ENCODE measurements at places on chromosomes 1 and 21.

GRCh38 chr1:27525296-27526272 lies 35.6 kb upstream of the WASF2 start:
- peak; percentile 54 for DNase-seq

- no peak for DNase-seq
These were observed 57.3 kb downstream of the RHOU start for GRCh38 chr1:228792601-228793000.

DNA sequence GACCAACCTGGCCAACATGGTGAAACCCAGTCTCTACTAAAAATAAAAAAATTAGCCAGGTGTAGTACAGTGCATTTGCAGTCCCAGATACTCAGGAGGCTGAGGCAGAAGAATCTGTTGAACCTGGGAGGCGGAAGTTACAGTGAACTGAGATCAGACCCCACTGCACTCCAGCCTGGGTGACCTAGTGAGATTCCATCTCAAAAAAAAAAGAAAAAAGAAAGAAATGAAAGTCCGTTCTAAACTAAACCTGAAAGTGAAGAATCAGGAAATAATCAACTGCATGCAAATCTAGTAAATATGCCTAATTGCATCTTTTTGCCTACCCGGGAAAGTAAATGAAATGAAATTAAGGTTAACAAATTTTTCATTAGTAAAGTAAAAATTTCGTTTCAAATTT lies 99.6 kb downstream of the ZZZ3 start:
- DNase-seq, result no peak

GRCh38 chr1:230771773-230772354 lies 24.7 kb downstream of the CAPN9 start:
- DNase-seq, result no peak

DNA sequence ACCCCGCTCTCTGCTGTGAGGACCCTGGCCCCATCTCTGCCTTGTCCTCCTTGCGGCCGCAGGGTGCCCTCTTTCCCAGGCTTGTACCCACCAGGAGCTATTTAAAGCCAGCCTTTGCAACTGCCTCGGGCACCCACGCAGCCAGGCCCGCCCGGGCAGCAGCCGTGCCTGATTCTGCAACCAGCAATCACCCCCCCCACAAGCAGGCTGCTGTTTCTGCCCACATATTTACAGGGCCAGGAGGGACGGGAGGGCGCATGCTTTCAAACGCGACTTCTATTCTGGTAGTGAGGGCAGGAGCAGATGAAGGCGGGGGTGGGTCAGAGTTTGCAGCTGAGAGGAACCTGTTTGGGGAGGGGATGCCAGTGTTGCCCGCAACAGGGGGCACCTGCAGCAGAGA lies 13.6 kb downstream of the GABRD start:
- no peak for DNase-seq

GRCh38 chr1:5863238-5863637 lies 129.0 kb downstream of the NPHP4 start:
- DNase-seq, result no peak

DNA sequence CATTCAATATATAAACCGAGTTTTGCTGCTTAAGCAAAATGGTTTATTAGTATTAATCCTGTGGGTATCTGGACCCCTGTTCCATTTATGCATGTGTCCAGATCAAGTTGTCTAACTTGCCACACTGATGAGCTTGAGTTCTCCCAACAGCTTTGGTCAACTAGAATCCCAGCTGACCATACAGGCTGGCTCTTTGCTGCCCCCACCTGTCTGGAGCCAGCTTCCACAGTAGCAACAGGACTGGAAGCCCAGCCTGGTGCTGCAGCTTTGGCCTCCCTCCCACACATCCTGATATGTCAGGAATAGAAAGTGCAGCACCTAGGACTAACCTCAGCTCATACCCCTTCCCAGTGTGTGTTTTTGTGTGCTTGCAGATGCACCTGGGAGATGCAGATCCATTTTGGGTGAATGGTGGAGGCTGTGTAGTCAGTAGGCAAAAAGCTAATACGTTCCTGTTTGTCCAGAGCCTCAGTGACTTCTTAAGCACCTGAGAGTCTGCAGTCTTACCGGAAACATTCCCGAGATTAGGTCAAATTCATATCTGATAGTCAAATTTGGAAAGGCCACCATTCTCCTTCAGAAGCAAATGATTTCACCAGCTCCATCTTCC lies 40.9 kb upstream of the BEND5 start:
- peak; percentile 54 for DNase-seq

DNA sequence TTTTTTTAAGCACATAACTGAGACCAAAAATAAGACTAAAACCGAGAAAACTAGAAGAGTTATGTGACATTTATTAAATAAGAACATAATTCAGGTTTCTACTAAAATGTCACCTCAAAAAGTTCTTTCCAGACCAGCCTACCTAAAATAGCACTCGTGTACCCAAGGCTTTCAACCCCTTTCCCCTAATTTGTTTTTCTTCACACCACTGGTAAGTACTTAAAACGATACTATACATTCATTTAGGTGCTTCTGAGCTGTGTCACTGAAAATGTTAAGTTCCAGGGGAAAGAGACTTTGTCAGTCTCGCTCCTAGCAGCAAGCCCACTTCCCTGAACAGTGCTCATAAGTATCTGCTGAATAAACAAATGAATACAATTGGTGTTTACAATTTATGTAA lies 6.8 kb downstream of the RRAGC start:
- no peak for DNase-seq

DNA sequence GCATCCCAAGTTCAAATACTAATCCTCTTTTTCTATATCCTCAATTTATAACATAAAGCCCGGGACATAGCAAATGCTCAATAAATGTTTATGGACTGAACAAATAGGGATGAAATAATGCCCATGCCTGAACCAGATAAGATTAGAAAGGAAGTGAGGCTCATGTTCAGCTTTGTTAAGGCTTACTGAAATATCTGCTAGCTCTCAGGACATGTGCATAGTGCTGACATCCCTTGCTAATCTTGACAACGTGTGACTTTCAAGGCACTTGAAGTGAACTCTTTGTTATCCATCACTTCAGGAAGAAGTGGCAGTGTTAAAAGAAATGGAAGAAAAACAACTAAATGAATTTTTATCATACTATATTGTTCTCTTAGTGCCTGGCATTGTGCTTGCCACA lies 260.3 kb upstream of the SGIP1 start:
- DNase-seq, result no peak

GRCh38 chr1:239044829-239045228 lies 341.5 kb upstream of the CHRM3 start:
- no peak for DNase-seq

GRCh38 chr21:31143036-31143435 lies 104.8 kb upstream of the KRTAP19-8 start:
- DNase-seq, result no peak

DNA sequence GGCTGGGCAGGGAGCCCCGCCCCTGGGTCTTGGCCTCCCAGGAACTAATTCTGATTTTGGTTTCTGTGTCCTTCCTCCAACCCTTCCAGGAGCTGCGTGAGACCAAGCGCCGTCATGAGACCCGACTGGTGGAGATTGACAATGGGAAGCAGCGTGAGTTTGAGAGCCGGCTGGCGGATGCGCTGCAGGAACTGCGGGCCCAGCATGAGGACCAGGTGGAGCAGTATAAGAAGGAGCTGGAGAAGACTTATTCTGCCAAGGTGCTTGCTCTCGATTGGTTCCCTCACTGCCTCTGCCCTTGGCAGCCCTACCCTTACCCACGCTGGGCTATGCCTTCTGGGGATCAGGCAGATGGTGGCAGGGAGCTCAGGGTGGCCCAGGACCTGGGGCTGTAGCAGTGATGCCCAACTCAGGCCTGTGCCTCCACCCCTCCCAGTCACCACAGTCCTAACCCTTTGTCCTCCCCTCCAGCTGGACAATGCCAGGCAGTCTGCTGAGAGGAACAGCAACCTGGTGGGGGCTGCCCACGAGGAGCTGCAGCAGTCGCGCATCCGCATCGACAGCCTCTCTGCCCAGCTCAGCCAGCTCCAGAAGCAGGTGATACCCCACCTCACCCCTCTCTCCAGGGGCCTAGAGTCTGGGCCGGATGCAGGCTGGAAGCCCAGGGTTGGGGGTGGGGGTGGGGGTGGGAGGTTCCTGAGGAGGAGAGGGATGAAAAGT lies 18.5 kb upstream of the SEMA4A start:
- no peak for DNase-seq

DNA sequence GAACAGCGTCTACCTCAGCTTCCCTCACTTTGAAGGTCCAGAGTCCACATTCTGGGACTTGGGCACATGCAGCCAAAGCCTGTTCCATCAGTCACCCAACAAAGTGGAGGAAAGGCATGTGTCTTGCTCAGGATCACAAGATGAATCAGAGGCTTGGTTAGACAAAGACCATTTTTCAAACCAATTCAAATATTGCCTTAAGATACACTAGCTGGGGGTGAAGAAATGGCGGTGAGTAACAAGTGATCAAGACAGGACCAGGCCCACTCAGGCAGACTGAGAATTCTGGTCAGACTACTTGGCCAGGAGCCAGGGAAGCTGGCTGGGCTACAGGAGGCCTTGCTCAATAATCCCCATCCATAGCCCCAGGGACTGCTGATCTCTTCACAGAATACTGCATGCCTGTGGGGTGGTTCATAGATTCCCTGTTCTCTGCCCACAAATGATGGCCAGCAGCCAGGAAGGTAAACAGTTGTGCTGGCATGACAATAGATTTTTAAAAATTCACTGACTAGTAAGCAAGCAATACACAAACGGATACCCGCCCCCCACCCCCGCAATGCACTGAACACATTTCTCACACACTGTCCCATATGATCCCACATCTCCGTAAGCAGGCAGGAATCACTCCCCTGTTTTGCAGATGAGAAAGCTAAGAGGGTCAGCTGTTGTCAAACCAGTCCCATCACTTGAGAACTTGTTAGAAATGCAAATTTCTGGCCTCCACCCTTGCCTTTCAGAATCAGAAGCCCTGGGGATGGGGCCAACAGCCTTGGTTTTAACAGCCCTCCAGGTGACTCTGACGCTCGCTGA lies 27.2 kb downstream of the ERI3 start:
- peak; percentile 100 for DNase-seq

- DNase-seq, result peak; percentile 96
These were observed 27.7 kb upstream of the DYRK1A start for GRCh38 chr21:37338671-37339551.

- peak; percentile 40 for DNase-seq
These were observed 40.4 kb downstream of the LIN9 start for GRCh38 chr1:226268421-226269124.
